ENCODE measurements at places on chromosomes 2 and 18.

DNA sequence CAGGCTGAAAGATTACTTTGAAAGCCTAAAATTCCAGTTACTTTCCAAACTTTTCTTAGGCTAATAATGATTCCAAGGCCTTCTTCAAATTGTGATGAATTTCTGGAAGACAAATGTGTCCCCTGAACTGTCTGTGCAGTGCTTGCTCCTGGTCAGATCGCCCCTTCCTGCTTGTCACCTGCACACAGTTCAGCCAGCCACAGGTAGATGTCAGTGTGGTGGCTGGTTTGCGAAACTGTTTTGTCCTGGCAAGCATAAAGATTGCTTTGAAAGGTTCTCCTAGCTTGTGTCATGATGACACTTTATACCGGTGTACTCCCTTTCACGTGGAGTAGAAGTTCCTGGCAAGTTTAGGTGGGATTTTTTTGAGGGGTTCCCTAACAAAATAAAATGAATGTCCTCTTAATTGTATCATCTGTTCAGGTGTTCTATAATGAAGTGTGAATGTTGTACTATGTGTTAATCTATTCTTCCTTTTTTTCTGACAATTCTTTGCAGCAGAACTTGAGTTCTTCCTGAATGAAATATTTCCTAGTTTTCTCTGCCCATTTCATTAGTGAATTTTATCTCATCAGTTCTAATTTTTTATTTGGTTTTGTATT is 298.8 kb downstream of the ZNF407 start:
- DNase-seq: peak; percentile 34

DNA sequence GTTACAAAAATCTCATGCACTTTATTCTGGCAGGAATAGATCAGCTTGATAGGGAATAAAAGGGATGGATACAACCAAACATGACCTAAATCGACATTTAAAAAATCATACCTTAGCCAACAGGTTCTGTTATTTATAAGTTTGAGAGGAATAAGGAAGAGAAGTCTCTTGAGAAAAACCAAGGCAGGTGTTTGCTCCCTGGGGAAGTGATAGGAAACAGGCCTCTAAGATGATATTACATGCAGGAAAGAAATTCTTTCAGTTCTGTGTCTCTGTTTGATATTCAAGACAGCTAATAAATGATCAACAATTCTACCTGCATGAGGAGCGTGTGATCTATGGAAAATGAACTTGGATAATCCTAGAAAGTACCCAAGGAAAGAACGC is 184.8 kb upstream of the ZEB2 start:
- DNase-seq: no peak

- peak; percentile 84 for DNase-seq
Measured at GRCh38 chr2:197310271-197310985, at the start of gene ANKRD44. Gene ANKRD44, minus strand, starts transcription at chr2:197310780. Its CDS starts 176 bp downstream, at chr2:197310604.

DNA sequence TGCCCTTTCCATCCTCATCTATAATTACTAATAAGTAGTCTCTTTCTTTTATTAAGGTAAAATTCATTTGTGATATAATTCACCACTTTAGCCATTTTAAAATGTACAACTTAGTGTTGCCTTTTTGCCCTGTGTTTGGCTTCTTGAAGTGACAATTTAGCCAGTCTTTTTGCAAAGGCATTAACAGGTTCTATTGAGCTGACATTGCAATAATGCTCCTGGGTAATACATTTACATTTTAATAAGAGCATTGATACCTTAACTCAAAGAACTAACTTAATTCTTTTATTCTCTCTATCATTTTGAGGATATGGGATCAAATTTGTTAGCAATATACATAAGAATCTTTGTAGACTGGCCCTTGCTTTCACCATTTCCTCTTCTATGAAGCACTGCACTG is 242.3 kb downstream of the LRRTM1 start:
- no peak for DNase-seq

DNA sequence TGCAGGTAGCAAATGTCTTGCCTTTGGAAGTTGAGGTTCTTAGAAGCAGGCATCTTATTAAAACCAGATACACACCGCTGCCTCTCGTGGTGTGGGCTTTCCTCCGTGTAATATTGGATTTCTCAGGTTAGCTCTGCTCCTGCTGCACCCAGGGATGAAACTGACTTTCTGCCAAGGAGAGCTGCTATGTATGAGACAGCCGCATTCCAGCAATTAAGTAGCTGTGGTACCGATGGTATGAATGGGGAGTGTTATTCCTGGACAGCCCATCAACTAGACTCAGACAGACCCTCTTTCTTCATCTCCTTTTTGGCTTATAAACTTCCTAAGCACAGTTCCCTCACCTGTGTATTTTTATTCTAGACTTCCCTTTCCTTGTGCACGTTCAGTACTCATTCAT is 6.8 kb upstream of the EHD3 start:
- DNase-seq: no peak

- no peak for DNase-seq
Measured at GRCh38 chr2:85308896-85309555, 18.8 kb downstream of the TGOLN2 start.

DNA sequence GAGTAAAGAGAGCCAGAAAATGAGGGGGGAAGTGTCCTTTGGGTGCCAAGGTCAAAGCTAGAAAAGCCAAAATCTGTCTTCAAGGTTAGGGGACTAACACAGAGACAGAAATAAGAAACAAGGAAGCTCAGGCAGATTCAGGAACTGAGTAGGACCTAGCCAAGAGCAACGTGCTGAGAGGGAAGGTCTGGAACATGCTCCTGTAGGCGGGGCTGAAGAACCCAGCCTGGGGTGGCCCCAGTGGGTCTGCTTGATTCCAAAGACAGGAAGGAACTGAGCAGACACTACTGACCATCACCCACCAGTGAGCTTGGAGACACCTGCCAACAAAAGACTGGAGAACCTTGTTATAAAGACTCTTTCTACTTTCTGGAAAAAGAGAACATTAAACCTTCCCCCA is 105.1 kb downstream of the SP3 start:
- peak; percentile 51 for DNase-seq

DNA sequence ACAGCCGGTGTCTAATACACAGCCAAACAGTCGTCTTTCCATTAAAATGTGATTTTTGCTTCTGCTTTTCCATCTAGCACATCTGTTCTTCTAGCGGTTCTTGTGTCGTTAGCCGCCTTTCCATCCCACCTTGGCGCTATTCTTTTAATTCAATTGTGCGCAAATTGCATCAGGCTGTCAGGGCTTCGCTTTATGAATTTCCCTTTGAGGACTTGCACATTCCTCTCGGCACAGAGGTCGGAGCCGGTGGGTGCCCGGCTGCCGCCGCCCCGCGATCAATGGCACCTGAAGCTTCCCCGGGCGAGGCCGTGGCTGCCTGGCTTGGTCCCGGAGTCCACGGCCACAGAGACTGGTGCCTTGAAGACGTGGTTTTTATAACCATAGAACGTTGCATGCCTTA is 33.9 kb upstream of the TSPYL6 start:
- no peak for DNase-seq

- DNase-seq: no peak
Measured at GRCh38 chr2:215841175-215841816, 172.1 kb downstream of the MREG start.

GRCh38 chr2:151979694-151980093 is 119.2 kb downstream of the CACNB4 start:
- DNase-seq: peak; percentile 8

GRCh38 chr2:27250652-27251379 is 12.0 kb downstream of the SLC30A3 start:
- no peak for DNase-seq

- no peak for DNase-seq
Measured at GRCh38 chr2:11850082-11850481, 103.7 kb downstream of the LPIN1 start.

DNA sequence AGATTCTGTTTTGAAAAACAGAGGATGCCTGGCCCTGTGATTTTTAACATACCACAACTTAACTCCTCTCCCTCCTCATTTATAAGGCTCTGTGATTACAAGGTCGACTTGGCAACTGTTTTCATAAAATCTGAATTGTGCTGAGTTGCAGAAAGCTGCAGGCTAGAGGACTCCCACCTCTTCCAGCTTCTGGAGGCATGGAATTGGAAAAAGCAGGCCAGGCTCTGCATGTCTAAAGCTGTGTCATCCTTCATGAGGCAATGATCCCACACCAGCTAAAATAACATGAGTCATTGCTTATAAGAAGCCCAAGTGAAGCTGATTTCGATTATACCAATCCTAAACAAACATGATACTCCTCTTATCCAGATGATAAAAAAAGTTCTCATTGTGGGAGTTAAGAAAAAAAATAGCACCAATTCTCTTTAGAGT is 11.7 kb downstream of the ARHGAP28 start:
- DNase-seq: no peak

DNA sequence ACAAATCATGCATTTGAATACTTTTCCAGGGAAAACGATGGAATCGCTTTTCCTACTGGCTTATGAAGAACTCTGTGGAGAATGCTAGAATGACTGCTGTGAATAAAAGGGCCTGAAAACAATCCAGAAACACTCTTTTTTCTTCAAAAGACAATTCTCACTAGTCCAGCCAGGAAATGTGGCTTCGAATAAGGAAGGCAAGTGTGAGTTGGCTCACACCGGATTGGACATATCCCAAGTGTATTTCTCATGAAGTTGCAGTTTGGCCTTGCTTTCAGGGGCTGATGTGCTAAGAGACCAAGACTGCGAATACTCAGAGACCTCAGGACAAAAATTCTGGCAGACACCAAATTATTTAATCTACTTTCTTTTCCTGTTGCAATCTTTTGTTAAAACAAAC is 54.1 kb downstream of the FIGN start:
- DNase-seq: no peak

DNA sequence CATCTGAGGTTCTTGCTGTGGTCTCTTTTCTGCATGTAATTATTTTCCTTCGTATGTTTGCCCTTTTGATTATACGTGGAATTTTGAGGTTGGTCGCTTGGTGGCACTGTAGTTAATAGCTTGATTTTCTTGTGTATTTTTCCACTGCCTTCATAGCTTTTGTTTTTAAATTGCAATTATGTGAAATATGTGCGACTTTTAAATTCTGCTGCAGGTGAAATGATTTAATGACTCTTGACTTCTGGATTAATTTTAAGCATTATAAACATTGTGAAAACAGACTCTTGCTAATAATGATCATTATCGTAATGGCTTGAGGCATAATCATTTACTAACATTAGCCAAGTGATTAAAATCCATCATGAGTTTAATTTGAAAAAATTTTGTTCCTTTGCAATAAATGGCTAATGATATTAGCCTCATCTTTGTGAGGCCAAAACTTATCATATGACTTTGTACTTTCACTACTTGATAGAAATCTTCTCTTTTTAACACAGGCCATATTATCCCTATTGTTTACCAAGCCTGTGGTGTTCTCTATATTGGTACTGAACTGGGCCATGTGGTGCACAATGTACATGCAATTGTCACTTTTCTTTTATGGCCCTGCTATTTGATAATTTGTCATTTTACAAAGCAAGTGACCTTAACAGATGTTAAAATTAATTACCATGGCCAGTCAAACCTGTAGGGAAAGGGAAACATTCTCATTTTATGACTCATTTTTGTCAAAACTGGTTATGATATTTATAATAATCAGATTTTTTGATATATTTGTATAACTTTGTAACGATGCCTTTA is 62.8 kb upstream of the NEUROD1 start:
- DNase-seq: peak; percentile 79

DNA sequence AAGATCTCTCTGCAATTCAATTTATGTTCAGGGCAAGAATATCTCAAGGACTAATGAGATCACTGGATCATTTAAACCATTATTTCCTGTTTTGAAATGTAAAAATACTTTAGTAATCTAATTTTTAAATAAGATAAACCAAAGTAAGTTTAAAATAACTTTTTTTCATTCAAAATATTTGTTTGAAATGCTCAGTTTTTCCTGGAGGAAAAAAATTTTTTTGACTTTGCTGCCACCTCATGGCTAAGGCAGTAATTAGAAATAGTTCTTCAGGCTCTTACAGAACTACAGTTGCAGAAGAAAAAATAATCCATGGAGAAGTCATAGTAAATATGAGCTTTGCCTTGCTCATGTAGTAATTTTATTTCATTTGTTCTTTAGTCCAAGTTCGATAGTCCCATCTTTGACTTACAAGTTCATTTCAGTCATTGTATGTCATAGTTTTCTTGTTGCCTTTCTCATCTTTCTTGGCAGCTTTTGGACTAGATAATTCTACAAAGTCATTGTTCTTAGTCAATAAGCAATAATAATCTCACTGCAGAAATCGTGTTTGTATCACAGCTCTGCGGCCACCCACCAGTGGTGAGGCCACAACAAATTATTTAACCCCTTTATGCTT is 127.4 kb downstream of the DPP4 start:
- peak; percentile 52 for DNase-seq

- no peak for DNase-seq
Measured at GRCh38 chr2:36819095-36819711, 122.7 kb downstream of the VIT start.

- DNase-seq: no peak
Measured at GRCh38 chr2:202172439-202173211, 65.8 kb downstream of the SUMO1 start.

GRCh38 chr18:66990909-66991308 is 387.0 kb upstream of the CDH19 start:
- DNase-seq: no peak

DNA sequence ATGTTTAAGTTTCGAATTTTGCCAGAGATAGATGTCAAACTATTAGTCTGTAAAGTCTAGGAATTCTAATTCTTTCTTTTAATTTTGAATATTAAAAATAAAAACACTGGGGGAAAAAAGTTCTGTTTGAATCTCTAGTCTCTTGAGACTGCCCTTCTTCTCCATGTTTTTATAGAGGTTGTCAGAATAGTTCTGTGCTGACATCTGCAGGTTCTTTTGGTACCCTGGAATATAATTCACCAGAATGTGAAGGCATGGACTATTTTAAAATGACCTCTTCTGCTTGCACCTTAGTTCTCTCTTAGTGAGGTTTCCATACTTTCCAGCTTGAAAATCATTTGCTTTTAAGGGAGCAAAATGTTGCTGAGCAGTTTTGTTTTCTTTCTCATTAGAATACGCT is 121.0 kb upstream of the MSTN start:
- no peak for DNase-seq

GRCh38 chr2:200757399-200757798 is 54.3 kb upstream of the BZW1 start:
- no peak for DNase-seq

DNA sequence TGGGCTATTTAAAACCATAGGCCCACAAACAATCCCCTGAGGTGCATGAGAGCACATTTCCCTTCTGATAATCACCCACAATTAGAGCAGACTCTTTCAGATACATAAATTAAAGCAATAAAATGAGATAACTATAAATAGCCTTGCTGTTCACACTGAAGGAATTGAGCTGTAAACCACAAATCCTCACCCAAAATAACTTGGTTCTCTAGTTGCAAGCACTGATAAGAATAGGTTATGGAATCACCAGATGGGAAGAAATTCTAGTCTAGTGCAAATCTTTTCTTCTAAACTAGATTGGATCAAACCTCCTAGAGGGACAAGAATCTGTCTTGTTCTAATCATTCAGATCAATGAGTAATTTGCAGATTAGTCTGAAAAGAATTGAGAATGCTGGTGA is 64.6 kb downstream of the NAB1 start:
- no peak for DNase-seq

DNA sequence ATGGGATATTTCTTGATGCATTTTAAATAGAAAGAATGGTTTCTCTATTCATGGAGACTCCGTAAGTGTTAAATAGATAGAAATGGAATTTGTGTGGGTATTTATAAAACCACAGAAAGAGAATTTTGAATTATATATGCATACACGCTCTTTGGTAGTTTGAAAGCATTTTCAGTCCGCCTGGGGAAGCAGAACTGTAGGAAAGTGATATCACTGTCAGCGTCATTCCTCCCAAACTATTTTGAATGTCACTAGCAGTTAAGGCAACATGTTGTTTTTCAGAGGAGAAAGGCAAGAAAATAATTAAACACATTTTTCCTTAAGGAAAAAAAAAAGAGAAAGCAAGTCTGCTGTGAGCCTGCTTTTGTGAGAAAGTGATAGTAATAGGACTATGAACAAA is 8.7 kb upstream of the ERMN start:
- DNase-seq: no peak

All from KBM-7 (cell line).